Left ventricle myocardium inferior (tissue), 1 donor: ENCODE measurements at places on chromosomes 11 and 22.

GRCh38 chr11:77617892-77618291 lies 19.7 kb downstream of the CLNS1A start:
- DNase-seq: no peak

DNA sequence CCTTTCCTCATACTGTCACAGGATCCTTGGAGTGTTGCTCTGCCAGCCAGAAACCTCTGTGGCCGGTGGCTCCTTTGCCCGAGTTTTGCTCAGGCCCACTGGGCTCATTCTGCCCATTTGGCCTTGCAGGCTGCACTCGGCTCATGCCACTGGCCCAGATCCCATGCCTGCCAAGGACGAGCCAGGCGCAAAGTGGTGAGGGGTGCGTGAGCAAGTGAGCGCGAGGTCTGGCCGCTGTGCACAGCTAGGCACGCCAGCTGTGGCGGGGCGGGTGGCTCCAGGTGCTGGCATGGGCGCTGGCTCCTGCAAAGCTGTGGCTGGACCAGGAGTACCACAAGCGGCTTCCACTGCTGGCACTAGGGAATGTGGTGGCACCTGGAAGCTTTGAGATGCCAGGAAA lies 2.8 kb upstream of the RNF141 start:
- no peak for DNase-seq

DNA sequence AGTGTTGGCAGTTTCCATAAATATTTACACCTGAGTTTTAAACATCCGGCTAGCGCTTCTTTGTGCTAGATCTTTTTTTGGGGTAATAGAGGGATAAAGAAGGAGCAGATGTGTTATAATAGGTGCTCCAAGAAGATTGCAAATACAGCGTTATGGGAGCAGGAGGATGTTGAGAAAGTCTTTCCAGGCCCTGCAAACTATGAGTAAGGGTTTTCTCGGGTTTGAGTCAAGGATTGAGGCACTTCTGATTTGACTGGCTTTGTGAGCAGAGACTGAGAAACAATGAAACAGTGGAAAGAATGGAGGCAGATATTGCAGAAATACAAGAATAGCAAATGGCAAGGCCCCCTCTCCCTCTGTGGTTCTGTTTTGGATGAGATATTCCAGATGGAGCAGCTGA lies 155.0 kb upstream of the TIMP3 start:
- DNase-seq: no peak

- peak; percentile 21 for DNase-seq
These were observed 194.2 kb upstream of the DDI1 start for GRCh38 chr11:103842191-103842590.

DNA sequence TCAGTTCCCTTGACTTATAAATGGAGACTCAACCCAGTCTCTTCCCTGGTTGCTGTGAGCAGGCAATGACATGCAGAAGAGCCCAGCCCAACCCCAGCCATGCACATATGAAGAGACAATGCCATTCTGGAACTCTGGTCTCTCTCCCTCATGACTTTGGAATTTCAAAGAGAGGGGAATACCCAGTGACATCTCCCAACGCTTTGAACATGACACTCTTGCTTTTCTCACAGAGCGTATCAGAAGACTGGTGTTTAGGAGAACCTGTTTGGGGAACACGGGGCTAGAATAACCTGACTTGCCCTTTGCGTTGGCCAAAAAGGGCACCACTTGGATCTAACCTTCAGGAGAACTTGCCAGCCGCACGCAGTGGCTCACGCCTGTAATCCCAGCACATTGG lies 12.9 kb downstream of the RANGAP1 start:
- DNase-seq: no peak

GRCh38 chr22:22655452-22656290 lies 11.3 kb downstream of the GGTLC2 start:
- DNase-seq: no peak

DNA sequence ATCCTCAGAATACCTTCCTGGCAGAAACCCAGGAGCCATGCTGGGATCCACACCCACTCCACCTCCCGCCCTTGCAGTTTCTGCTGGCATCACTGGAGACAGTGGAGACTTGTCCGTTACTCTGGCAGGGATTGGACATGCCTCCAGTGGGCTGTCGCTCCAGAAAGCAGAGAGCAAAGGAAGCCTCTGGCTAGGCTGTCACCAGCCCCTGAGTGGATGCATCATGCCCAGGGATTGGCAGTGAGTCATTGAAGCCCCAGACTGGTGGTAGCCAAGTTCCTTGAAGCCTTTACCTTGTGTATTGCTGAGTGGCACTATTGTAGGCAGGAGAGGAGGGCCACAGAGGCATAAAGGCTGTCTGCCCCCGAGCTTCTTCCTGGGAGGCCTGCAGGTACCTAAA lies 34.8 kb upstream of the E2F8 start:
- DNase-seq: no peak

GRCh38 chr11:44467413-44467812 lies 98.0 kb upstream of the CD82 start:
- DNase-seq: no peak

DNA sequence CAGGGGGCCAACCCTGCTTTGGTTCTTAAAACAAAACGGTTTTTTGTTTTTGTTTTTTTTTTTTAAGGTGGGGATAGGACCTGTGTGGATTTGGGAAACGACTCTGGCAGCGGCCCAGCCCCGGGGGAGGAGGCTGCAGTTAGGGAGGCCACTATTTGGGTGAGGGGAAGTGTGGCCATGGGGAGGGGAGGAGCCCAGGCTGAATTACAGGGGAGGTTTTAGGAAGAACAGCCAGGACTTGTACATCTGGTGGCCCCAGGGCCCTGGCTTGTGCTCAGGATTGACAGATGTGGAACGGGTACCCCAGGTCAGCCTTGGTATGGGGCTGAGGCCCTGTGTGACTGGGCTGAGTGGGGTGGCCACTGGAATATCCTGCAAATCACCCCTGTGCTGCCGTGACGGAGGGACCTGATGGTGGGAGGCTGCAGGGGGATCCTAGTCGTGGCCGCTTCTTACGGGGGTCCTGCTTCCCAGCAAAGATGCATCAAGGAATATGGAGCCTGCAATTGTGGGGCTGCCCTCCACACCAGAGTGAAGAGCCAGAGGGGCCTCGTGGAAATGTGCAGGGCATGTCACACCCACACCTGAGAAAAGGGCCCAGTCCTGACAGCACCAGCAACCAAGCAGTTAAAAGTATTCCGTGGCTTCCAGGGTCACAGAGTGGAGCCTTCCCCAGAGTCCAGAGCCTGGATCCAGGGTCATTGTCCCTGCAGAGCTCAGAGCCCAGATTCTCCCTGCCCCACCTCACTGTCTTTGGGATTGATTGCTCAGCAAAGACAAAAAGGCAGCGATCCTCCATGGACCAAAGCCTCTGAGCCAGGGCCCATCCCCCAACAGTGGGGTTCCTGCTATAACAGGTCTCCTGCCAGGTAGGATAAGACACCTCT lies 55.2 kb upstream of the WNT7B start:
- DNase-seq: peak; percentile 16

DNA sequence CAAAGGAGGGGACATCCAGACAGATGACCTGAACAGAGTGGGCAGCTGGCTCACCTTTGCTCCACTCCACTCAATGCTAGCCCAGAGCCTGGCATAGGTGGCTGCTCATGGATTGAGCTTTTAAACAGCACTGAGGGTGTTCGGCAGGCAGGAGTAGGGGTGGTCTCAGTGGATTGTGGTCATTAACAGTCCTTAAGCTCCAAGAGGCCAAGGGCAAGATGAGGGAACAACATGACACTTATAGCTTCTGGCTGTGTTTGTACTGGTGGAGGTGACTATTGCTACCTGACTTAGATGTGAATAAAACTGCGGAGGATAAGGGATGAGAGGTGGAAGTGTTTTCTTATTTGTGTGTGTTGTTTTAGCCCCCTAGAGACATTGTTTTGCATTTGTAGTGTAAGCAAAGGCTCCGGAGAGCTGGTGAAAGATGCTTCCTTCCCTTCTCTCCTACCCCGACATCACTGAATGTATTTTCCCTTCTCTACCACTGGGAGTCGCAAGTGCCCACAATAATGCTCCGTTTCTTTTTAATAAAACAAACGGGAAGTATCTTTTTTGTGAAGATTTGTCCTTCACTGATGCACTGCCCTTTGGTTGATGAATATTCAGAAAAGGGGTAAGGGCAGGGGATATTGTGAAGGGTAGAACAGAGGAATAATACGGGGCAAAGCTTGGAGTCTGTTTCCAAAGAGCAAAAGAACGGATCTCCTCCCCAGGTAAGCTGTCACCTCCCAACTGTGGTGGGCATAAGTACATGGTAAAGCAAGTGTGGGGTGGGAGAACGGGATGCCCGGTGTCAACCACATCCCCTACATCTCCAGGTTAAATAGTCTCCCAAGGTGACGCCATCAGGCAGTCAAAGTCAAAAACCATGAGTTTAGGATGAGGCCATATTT lies 27.5 kb upstream of the MTNR1B start:
- DNase-seq: no peak

GRCh38 chr11:32899438-32899837 lies 6.8 kb downstream of the QSER1 start:
- no peak for DNase-seq

DNA sequence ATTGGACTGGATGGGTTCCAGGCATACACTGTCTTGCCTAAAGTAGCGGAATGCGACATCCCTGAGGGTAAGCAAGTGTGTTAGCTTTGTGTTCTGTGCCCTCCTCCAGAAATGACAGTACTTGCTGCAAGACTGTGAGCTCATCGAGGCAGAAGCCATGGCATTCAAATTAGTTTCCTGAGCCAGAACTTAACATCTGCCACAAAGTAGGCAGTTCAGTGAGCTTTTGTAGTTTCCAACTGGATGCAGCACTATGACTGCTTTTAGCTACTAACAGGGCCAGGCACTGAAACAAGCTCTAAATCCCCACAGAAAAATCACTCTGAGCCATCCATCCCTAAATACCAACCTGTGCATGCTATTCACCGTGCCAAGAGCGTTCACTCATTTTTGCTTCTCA lies 1.2 kb upstream of the FAR1 start:
- no peak for DNase-seq

DNA sequence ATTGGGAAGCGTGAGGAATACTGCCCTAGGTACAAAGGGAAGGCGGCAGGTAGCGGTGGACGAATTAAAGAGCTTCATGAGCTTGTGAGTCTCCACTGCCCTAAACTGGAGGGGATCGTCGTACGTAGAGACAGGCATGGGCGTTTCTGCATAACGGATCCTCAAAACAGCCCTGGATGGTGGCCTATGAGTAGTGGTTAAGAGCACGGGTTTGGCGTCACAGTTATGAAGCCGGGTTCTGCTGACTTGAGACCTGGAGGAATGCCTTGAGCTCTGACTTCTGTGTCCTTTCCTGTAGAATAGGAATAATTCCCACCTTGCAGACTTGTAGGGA lies 335 bp downstream of the TMEM138 start:
- no peak for DNase-seq

DNA sequence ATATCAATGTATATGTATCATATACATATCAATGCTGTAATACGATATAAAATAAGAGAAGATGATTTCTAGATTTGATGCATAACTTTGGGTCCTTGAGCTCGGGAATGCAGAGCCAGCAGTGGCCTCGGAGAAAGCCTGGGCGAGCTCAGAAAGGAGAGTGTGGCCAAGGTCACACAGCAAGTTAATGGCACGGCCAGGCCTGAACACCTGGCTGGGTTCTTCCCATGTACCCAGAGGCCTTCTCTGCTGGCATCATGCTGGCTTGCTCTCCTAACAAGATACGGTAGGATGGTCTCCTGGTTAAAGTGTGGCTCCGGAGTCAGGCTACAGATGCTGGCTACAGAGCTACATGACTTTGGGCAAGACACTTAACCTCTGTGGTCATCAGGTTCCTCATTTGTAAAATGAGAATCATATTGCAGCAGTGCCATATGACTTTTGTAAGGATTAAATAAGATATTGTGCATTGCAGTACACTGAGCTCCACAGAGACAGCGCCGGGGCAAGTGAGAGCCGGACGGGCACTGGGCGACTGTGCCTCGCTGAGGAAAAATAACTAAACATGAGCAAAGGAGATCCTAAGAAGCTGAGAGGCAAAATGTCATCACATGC lies 29.9 kb downstream of the TPST2 start:
- no peak for DNase-seq

GRCh38 chr22:39942439-39943230 lies 17.6 kb upstream of the TMA7B start:
- DNase-seq: no peak

GRCh38 chr11:955154-956063 lies 29.7 kb downstream of the AP2A2 start:
- DNase-seq: no peak

DNA sequence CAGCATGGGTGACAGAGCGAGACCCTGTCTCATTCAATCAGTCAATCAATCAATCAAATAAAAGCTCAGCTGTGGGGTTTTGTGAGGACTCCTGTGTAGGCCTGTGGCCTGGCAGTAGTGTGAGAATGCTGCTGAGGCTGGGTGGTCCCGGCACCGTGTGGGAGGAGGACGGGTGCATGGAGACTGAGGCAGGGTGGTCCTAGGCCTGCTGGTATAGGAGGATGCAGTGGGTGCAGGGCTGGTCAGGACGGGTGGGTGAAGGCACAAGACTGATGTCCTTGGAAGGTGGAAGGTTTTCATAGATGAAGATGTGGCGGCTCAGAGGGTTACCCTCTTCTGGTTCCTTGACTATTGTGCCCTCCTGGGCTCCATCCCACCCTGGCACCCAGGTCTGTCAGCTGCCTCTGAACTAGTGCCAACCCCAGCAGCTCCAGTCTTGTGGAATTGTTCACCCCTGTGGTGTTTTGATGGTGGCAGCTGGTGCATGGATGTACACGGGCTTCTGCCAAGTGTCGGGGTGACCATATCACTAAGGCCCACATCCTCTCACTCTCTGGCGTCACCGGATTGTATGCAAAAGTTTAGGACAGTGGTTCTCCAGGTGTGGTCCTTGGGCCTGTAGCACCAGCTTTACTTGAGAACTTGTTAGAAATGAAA lies 23.7 kb downstream of the TANGO2 start:
- DNase-seq: no peak

DNA sequence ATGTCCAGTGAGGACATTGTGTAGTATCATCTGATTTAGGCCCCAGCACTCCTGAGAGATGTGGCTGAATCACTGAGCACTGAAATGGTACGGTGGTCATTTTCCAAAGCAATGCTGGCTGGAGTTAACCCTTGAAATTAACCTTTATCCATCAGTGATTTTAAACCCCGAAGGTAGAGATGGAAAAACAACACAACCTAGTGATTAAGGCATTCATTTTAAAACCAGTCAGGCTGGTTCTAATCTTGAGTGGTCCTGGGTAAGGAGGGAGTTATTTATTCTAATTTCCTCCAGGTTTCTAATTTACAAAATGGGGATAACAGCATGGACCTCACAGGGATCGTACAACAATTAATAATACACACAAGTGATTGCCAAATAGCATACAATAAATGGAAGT lies 6.6 kb upstream of the CSNK2A3 start:
- no peak for DNase-seq

DNA sequence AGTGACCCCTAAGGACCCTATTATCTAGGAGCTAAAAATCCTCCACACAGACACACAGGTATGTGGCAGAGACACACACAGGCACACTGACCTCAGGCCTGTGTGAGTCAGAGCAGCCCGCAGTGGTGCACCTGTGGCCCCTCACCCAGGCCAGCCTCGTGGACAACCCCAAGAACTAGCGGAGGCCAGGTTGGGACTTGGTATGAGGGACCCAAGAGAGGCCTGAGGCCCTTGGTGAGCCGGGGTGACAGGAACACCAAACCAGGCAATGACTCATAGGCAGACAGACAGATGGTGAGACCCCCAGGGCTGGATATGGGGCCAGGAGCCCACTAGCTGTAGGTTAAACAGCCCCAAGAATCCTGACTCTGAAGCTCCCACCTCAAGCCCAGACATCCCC lies 6.0 kb downstream of the CASTOR1 start:
- DNase-seq: no peak

GRCh38 chr22:36540867-36541642 lies 12.1 kb upstream of the EIF3D start:
- no peak for DNase-seq
